Caudate nucleus (tissue), 63 donors: ENCODE measurements at places on chromosomes 11 and 22.

- no peak for DNase-seq
These were observed 734 bp downstream of the PPP1R14B start for GRCh38 chr11:64245797-64246620.

DNA sequence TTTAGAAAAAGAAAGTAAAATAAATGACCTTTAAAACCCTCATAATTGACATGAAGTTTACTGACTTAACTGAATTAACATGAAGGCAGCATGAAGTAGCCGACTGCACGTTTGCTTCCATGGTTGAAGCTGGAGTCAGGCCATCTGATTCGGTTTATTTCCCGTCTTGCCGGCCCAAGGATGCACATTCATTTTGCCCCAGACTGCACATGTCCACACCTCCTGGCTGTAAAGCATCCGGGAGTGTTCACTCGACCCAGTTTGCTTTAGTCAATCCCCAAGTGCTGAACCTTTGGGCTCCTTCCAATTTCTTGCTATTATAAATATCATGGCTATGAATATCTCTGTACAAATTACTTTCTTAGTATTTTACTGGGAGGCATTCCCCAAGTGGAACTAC lies 17.7 kb upstream of the TUB start:
- no peak for DNase-seq

- no peak for DNase-seq
These were observed 12.8 kb upstream of the OSBPL5 start for GRCh38 chr11:3177931-3178330.

DNA sequence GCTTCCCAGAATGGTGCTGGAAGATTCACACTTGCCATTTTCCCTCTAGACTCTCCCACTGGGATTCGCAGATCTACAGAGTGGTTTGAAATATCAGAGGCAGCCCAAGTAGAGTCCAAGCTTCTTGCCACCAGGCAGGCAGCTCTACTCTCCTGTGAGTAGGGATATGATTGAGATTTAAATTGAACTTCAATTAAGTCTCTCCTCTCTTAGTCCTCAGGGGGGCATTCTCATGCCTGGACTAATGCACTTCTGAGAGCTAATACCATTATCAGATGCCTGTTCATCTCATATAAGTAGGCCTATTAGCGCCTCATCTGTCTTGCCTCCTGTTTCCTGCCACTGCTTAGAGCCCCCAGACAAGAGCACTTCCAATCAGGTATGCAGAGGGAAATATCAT lies 25.5 kb upstream of the AMPD3 start:
- no peak for DNase-seq

DNA sequence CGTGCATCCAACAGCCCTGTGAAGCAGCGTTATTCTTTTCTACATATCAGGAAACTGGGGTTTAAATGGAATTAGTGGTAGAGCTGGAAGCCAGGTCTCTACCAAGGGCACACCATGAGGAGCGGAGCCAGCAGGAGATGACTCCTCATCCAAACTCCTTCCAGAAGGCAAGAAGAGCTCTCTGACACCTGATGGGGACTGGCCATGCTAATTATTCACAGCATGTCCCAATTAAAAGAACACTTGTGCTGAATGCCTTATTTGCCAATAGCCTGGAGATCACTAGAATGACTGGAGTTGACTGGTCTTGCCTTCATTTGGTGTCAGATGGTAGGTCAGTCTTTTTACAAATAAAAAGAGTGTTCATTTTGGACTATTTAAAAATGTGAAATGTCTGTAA lies 32.9 kb upstream of the SLN start:
- DNase-seq = no peak

DNA sequence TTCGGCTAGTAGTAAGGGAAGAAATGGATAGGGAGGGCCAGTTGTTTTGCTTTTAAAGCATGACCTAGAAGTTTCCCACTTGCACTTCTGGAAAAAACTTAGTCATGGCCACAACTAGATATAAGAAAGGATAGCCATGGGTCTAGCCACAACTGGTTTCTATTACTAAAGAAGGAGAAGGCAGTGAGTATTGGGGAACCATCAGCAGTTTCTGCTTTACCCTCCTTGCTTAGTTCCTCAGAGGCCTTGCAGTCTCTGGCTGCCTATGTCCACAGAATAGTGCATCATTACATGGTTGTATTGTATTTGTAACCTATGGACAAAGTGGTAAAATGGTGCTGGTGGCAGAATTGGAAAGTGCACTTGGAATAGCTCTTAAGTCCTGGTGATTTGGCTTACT lies 35.6 kb downstream of the NXPE1 start:
- no peak for DNase-seq

DNA sequence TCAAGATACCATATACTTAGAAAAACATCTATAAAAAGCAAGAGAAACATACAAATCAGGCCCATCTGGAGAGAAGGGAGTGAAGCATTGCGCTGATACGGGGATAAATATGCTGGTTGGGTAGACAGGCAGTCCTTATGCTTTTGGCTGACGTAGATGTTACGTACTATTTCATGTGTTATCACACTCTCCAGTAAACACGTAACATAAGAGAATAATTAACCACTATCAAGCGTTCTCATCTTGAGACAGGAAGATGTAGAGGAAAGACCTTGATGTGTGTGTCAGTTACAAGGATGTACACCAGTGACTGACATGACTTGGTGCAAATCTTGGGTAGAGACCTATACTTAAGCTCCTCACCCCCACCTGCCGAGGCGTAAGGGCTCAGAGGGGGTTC lies 86.7 kb upstream of the PRODH start:
- DNase-seq = no peak

DNA sequence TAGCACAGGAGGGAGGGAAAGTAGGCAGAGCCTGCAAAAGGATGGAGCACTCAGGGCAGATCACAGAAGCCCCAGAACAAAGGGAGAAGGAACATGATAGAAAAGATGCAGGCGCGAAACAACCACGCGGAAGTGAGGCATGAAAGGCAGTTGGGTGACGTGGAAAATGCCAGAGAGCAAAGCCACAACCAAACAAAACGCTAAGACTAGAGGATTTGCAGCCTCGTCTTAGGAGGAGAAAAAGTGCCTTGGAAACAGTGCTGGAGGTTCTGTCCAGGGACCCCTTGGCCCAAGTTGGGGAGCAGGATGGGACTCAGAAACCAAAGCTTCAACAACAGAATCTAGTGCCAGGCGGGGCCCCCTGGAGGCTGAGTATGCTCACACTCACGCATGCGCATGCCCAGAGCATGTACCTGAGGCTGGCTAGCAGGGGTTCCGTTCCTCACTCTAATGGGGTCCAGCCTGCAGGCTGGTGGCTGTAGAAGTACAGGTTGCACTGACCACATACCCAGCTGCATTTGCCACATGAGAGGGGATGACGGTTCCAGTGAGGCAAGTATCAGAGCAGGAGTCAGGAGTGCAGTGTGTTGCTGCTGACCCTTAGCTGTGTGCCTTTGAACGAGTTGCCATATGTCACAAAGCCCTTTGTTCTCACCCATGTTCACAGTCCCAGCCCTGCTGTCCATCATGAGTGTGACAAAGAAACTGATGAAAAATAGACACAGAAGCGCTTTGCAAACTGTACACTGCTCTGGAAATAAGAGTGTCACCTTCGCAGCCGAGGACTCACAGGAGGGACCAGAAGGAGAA lies 568.6 kb upstream of the CADM1 start:
- DNase-seq = no peak

DNA sequence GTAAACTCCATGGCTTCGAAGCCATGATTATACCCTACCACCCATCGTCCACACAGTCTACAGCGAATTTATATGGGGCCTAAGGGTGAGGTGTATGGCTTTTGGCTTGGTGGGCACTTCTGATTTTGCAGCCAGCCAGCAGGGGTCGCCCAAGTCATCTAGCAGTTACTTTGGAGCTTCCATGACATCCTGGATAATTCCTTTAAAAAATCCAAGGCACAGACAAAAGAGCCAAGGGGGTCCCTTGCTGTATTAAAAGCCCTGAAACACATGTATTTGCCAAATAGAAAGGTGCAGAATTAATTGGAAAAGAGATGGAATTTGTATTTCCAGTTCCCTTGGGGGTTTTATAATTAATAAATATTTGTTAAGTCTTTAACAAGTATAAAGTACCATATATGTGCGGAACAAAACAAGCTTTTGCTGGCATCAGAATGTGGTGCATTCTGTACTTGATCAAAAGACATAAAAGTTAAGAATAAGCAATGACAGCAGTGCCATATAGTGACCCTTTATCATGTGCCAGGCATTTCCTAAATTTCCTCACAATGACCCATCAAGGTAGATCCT lies 132.8 kb upstream of the PITPNB start:
- no peak for DNase-seq

DNA sequence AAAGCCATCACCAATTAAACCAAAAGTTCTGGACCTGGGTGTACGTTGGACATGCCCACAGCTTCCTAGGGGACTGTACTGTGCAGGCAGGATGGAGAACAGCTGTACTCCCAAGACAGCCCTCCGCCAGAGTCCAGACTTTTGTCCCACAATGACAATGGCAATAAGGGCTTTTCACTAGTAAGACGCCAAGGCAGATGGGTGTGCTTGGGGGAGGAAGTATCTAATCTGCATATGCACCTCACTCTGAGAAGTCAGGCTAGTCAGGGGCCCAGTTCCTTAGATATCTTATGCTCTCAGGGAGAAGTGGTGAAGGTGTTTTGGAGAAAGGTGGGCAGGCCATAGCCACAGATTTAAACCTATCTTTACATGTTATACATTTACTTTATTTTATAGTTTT lies 85.1 kb upstream of the USP47 start:
- no peak for DNase-seq

GRCh38 chr22:20256027-20256426 lies 12.1 kb downstream of the RTN4R start:
- no peak for DNase-seq

DNA sequence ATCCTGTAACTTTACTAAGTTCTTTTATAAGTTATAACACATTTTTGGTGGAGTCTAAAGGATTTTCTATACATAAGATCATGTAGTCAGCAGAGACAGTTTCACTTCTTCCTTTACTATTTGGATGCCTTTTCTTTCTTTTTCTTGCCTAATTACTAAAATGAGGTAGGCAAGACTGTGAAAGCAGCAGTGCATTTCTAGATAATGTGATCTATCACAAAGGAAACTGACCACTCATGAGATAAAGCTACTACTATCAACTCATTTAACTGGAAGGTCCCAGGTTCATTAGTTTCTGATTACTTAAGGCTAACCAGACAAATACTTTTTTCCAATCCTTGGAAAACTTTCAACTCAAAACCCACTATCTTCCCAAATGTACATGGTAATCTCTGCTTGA lies 196.2 kb upstream of the E2F8 start:
- DNase-seq = no peak

GRCh38 chr11:78319453-78319955 lies 98.1 kb downstream of the GAB2 start:
- DNase-seq = no peak

GRCh38 chr11:77107950-77108349 lies 5.3 kb downstream of the OMP start:
- no peak for DNase-seq

DNA sequence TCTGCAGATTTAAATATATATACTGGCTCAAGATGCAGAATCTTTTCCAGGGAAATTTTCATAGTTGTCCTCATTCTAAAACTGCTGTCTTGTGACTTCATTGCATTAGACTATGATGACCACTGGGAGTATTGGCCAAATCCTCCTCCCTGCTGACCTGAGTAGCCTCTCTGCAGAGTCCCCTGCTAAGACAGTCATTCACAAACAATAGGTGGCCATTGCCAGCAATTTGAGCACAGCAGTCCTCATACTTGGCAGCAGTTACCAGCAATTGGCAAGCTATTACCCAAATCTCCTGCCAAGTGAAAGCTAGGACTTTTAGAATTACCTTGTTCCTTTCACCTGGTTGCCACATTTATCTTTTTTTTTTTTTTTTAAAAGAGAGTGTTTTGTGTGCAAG lies 325.8 kb downstream of the FAT3 start:
- DNase-seq = no peak

- DNase-seq = no peak
These were observed 46.3 kb upstream of the ALKBH3 start for GRCh38 chr11:43834286-43834685.

GRCh38 chr11:62593434-62594044 lies 2.2 kb upstream of the TUT1 start:
- DNase-seq = no peak

- DNase-seq = no peak
These were observed 251.8 kb downstream of the KIRREL3 start for GRCh38 chr11:126748793-126749192.

- no peak for DNase-seq
These were observed 28.6 kb downstream of the SLC36A4 start for GRCh38 chr11:93169143-93169542.

- no peak for DNase-seq
These were observed 24.2 kb upstream of the PPARA start for GRCh38 chr22:46125816-46126765.

DNA sequence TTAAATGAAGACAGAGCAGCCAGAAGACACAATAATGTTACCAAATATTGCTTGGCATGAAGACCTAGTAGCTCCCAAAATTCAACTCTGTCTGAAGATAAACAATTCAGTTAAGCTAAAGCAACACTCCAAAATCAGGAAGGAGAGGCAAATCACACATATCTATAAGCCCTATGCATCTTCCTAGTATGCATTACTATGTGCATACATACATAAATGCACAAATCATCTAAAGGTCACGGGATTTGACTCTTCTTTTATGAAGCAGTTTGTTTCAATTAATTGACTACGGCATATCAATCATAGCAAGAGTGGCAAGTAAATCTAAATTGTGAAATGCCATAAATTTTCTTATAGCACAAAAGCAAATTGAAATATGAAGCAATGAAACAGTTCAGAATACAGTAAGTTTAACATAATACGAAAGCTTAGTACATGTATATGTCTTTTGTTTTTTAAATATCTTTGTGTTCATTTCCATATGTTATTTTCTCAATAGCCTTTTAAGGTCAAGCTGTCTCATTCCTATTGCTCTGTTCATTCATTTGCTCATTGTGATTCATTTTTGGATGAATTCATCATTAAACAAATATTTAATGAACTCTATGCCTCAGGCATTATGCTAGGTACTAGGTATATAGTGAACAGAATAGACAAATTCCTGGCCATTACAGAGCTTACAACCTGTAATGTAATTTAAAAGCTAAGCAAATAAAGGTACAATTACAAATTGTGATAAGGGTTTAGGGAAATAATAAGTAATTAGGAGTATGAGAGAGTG lies 540.5 kb downstream of the DLG2 start:
- DNase-seq = no peak

GRCh38 chr11:62958547-62959421 lies 26.0 kb downstream of the SLC22A6 start:
- no peak for DNase-seq
